Stimulated activated CD8-positive, alpha-beta memory T cell treated with anti-CD3 and anti-CD28 coated beads, Interleukin-15, amount 100 ng/mL, for 24 hours (primary cell): ENCODE measurements at places on chromosomes 4 and X.

- no peak for DNase-seq
Observed at GRCh38 chrX:115539841-115540240, 21.1 kb upstream of the PLS3 start.

DNA sequence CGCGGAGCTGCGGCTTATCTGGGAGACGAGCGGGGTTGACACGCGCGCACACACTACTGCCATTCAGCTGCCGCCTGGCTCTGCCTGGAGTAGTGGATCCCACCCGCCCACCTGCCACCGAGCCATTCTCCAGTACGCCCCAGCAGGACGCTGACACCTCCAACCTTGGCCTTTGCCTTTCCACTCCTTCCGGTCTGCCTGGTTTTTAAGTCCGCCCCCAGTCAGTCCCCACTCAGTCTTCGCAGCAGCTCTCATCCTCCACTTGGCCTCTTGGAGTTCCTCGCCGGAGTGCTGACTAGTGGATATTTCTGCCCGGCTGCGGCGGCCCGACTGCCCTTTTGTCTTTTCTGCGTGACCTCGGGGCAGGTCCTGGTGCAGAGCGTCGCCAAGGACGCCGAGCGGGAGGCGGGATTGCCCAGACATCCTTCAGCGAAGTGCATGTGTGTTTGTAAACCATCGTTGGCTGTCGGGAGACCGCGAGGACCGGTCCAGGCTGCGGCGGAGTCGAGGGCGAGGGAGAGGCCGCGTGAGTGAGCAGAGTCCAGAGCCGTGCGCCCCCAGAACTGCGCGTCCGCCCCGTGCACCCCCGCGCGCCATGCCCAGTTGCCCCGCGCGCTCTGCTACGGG is 1.1 kb downstream of the SLIT2 start:
- DNase-seq = no peak

GRCh38 chr4:180993244-180993836 is 1249.9 kb upstream of the TENM3 start:
- DNase-seq = no peak

GRCh38 chrX:47623540-47624027 is 3.9 kb upstream of the SYN1 start:
- DNase-seq = peak; percentile 25

DNA sequence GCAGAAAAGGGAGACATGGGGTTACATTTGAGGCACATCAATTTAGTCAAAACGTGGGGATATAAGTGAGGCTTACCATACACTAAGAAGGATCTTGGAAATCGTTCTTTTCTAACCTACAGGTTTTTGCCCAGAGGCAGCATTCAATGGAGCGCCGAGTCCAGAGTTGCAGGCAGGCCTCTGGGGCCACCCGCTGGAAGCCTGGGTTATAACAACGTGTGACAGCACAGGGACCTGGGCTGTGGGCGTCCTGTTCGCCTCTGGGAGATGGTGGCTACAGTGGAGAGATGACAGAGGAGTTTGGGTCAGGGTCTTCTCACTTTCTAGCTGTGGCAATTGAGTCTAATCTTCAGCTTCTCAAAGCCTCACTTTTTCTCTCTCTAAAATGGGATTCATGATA is 53.9 kb downstream of the ENPP6 start:
- DNase-seq = no peak

DNA sequence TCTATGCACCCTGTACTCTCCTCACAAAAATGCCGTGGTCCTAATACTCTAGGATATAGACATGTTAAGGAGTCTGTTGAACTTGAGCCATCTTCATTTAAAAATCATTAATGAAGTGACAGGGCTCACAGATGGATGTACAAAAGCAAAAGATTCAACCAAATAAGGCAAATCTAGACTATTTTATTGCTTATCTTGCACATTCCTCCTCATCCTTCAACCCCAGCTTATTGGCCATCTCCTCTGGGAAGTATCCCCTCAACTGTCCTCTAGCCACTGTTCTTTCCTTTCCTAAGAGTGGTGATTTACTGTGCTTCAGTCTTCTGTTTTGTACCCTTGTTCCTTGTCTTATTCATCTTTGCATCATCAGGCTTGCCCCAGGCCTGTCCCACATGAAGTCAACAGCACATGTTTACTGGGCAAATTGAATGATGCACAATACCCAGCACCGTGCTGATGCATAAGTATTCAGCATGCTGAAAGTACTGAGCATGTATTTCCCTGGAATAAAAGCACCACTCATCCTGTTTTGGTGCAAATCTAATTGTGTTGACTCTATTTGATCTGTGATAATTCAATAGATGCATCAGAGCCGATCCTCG is 287.3 kb upstream of the CLNK start:
- DNase-seq = no peak

DNA sequence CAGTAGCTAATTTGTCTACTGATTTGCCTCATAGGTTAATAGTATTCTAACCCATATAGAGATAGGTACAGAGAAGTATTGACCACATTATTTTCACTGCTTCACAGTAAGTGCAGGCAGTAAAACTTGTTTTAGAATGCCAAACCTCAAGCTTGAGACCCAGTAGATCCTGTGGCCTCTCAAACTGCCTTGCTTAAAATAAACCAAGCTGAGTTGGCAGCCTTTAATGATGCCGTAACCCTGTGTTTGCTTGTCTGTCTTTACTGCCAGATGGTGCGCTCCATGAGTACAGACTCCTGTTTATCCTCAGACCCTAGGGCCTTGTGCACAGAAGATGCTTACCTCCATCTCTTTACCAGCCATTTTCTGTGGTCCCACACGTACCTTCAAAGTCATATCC is 50.8 kb downstream of the ANXA3 start:
- DNase-seq = no peak

GRCh38 chr4:7787681-7788141 is 151.9 kb downstream of the AFAP1 start:
- DNase-seq = no peak

DNA sequence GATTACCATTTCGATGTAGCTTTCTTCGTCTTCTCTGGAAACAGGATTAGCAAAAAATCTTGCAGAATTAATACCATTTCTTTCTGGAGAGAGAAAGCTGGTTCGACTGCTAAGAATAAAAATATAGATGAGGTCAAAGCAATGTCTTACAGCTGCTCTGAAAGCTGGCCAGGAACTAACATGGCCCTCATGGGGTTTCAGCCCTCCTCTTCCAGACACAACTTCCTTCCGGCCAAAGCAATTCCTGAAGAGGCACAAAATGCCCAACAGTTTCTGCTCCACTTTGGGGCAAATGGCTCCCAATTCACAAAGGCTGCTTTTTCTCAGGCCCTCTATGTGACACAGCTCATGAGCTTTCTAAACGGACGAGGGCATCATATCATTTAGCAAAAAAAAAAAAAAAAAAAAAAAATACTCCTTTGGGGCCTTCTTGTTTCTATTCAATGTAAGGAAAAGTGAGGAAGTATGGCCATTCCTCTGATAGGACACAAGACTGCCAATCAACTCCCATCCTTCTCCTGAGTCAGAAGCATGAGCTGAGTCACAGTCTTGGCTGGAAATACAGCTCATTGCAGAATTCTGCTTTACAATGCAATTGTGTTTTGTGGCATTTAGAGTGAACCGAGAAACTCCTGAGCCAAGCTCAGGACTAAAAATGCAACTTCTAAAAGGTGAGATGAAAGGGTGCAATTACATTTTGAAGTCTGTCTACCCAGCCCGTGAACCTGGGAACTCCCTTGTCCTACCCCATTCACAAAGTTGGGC is 42.7 kb upstream of the CTAG2 start:
- no peak for DNase-seq

GRCh38 chrX:124280294-124280902 is 52.1 kb upstream of the TEX13D start:
- no peak for DNase-seq

DNA sequence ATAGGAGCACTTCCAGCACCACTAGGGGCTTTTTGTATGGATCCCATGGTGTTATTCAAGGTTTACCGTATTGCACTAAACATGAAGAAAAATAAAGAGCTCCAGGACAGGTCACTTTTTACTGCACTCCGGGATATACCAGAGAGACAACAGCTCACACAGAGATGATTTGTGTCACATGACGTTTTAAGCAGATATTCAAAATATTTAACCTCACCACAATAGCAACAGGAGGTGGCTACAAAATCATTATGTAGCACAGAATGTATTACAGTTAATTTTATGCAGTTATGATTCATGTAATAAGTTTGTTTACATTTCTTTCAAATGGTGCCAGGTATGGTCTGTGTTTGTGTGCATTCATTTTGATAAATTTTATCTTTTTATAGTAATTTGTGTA is 100.6 kb downstream of the LUZP4 start:
- no peak for DNase-seq

GRCh38 chr4:90950385-90950841 is 823.2 kb downstream of the CCSER1 start:
- no peak for DNase-seq

DNA sequence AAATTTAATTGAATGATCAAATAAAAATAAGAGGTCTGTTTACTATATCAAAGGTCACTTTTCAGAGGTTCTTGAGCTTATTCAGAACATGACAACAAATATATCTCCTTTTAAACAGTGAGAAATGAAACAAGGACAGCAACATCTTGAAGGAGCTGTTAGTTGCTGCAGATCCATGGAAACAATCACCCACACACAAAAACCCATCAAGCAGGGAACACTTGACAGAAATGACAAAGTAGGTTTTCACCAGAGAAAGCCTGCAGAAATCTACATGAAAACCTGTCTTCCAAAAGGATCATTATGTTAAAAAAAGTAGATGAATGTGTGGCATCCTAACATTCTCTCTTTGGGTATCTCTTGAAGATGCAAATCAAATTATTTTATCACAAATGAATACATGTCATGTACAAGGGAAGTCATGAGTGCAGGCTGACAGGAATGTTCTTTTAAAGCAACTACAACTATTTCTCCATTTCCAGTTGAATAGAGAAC is 203.0 kb downstream of the GRIA2 start:
- DNase-seq = no peak

GRCh38 chr4:544386-545105 is 31.5 kb downstream of the TMEM271 start:
- no peak for DNase-seq
